NCI-H510A treated with DMSO at 0.1 percent for 48 hours (cell line): ENCODE measurements at places on chromosomes 4 and X.

DNA sequence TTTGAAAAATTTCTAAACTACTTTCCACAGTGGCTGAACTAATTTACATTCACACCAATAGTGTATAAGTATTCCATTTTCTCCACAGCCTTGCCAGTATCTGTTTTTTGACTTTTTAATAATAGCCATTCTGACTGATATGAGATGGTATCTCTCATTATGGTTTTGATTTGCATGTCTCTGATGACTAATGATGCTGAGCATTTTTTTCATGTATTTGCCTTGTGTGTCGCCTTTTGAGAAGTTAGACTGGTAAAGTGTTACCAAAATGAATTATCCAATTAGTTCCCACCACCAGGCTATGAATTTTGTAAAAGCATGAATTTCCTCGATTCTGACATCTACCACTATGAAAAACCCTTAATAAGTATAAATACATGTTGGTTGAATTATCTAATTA, 242.2 kb upstream of the GK2 start:
- DNase-seq, result no peak

DNA sequence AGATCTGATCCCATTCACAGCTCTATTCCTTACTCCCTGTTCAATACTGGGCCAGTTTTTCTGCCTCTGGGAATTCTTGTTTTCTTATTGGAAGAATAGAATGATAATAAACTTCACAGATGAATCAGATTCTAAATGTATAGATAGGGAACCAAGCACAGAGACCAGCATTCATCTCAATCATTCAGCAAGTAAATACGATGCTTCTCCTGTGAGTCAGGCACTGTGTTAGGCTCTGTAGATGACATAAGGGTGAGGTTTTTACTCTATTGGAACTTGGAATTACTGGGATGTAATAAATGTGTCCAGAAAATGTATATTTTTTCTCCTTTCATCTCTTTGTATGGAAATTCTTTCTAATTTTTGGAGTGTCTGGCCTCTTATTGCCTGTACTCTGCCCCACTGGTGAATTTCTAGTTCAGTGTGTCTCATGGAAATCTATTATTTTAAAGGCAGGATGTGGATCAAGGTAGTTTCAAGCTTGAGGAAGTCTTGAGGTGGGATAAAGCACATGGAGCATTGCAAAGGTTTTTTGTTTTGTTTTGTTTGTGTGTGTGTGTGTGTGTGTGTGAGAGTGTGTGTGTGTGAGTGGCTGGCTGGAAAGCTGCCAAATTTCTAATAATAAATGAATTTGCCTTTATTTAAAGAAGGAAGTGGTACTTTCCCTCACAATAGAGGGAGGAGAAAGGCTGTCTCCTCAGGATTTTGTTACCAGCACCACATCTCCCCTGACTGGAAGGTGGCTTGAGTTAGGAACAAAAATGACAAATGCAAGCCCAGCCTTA, 117.9 kb upstream of the HS3ST1 start:
- DNase-seq, result no peak

DNA sequence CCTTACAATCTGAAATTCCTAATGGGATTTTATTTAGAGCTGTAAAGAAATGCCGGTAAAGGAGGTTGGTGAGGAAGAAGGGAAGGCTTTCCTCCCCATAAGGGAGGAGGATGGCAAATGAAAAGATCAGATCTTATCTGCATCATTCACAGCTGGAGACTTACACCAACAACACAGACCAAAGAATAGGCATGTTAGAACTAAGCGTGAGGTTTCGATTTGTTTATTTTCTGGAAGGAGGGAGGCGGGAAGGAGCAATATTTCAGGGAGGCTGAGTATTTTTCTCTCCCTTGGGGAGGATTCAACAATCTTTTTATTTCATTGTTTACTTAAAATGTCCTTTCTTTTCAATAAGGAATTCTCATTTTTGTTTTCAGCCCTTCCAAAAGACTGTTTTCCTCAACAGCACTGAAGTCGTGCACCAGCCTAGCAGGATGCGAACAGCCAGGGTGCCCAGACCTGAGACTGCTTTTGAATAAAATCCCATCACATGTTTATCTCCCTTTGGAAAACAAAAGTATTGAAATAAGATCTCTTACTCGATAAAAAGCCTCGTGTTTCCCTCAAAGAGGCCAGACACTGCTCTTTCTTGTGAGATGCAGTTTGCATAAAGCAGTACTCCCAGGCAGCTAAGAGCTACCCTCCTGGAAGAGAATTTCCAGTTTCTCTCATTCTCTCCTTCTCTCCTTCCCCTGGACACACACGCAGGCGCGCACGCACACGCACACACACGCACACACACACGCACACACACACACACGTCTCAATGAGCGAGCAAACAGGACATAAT, 236.1 kb downstream of the MGST2 start:
- no peak for DNase-seq

DNA sequence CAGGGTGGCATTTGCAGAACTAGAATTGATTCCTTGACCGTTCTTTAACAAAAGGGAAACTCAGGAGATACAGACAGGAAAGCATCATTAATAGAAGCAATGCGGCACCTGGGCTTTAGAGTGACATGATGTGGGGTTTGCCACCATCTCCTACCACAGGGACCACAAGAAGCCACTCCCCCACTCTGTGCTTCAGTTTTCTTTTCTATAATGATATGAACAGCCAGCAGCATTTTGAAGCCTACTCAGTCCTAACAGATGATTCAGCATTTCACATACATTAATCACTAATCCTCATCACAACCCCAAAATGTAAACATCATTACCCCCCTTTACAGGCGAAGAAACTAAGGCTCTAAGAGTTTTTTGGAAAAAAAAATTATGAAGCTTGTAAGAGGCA, 22.9 kb downstream of the CCDC149 start:
- no peak for DNase-seq

DNA sequence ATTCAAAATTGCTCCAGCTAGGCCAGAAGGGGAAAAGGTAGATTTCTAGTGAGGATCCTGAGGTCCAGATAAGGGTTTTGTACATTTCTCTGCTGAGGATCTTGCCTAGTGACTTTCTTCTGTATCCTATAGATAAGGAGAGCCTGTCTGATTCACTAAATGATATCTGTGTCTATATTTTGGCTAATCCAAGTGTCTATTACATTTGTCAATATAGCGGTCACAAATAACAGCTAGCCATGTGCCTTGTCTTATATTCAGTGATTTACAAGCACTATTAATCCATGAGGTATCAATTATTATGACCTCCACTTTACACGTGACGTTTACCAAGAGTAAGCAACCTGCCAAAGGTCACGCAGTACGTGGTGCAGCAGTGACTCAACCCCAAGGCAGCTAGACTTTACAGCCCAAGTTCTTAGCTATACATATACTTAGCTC, 41.6 kb downstream of the TMEM165 start:
- no peak for DNase-seq

DNA sequence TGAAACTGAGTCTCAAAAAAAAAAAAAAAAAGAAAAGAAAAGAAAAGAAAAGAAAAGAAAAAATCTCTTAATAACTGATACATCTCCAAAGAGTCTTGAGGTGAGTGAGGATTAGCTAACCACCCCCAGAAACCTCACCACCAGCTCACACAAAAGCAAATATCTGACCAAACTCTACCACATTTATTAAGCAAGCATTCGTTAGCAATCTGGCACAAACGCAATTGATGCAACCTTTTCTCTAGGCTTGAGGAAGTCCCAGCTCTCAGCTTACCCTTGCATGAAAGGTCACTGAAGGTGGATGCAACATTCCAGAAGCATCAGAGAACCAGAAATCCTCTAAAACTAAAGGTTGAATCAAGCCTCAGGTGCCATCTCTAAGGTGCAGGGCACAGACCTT, 231.9 kb upstream of the BCOR start:
- DNase-seq, result no peak

- peak; percentile 49 for DNase-seq
Observed at GRCh38 chr4:165383591-165384073, 4.8 kb downstream of the CPE start.

GRCh38 chr4:71236226-71236625, 102.6 kb upstream of the SLC4A4 start:
- DNase-seq, result no peak

DNA sequence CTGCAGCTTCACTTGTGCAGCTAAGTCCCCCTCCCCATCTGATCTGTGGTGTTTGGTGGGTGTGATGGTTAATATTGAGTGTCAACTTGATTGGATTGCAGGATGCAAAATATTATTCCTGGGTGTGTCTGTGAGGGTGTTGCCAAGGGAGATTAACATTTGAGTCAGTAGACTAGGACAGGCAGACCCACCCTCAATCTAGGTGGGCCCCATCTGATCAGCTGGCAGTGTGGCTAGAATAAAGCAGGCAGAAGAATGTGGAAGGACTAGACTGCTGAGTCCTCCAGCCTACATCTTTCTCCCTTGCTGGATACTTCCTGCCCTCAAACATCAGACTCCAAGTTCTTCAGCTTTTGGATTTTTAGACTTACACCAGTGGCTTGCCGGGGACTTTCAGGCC, 103.5 kb upstream of the BOD1L1 start:
- DNase-seq, result no peak

GRCh38 chr4:113159942-113160545, 110.6 kb downstream of the ANK2 start:
- no peak for DNase-seq

DNA sequence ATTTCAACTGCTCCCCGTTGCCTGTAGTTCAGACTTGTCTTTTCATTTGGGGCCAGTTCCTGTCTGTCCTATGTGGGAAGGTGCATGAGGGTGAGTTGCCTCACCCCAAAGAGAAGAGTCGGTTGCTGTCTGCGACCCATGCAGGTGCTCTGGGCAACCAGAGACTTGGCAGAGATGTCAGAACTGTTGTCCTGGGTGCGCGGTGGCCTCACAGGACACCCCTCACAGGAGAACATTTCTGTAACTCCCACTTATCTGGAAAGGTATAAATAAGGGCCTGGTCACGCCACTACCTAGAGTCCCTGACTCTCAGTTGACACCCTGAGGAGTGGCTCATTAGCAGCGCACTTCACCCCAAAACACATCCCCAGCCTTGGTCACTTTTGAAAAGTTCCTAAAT, 9.7 kb upstream of the NAT8L start:
- DNase-seq, result no peak

- no peak for DNase-seq
Observed at GRCh38 chrX:6228720-6229119, at the start of gene NLGN4X. Gene NLGN4X, minus strand, starts transcription at chrX:6228867. Its CDS starts 77,401 bp downstream, at chrX:6151466.

GRCh38 chrX:22666441-22666840, 333.3 kb upstream of the DDX53 start:
- DNase-seq, result no peak

- no peak for DNase-seq
Observed at GRCh38 chr4:68954126-68954525, 2.5 kb upstream of the UGT2A3 start.

GRCh38 chr4:3792813-3793212, 26.6 kb downstream of the ADRA2C start:
- peak; percentile 5 for DNase-seq

- no peak for DNase-seq
Observed at GRCh38 chr4:185304944-185305690, 90.6 kb downstream of the LRP2BP start.

DNA sequence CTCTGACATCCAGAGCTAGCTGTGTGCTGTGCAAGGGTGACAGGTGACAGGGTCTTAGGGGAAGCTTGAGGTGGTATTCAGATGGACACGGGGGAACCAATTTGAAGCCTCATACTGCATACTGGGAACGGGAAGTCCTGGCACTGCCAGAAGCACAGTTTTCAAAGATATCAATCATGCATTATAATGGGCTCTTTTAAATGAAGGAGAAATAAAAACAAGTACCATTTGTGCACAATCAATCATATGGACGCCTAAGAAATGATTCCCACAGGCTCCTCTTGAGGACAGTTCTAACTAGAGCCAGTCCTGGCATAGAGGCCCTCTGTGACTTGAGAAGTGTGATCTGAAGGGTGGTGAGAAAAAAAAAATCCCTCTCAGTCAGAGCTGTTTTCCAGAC, 50.9 kb downstream of the TSC22D3 start:
- DNase-seq, result no peak

DNA sequence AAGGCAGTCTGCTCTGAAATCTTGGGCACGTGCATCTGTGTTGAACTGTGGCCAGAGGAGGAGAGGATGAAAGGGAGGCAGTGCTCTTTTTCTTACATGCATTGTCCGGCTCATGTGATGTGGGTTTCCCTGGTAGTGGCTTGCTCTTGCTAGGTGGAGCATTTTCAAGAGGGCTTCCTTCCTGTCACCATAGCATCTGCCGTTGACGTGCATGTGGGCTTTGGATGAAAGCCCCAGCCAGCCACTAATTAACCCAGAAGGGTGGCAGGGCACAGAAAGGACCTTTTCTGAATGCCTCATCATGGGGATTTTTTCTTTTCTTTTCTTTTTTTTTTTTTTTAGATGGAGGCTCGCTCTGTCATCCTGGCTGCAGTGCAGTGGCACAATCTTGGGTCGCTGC, 121.3 kb downstream of the GPR143 start:
- peak; percentile 54 for DNase-seq

DNA sequence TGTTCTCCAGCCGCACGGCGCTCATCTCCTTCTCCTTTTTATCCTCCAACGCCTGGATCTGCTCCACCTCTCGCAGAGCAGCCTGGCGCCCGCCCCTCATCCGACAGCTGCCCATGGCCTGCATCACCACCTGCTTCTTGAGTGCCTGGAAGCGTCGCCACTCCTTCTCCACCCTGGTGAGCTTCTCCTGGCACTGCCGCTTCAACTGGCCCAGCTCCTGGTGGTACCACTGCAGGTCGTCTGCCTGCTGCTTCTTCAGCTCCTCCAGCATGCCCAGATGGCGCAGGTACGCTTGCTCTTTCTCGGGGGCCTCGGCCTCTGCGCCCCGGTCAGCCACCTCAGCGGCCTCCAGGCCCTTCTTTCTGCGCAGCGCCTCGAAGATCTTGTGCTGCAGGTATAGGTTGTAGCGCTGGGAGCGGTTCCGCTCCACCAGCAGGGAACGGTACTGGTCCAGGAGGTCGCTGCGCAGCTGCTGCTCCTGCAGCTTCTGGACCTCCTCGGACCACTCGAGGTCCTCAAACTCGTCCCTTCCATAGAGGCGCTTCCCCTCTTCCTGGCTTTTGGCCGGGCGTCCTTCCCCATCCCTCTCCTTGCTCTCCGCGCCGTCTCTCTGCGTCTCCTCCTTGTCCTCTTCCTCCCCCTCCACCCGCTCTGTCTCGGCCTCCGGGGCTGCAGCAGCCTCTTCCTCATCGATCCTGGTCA, 1.2 kb upstream of the TADA2B start:
- DNase-seq, result peak; percentile 48

GRCh38 chr4:139015948-139016471, 429 bp downstream of the NOCT start:
- peak; percentile 12 for DNase-seq

GRCh38 chr4:41432881-41433280, 105.1 kb upstream of the LIMCH1 start:
- DNase-seq, result no peak

GRCh38 chrX:140355429-140355828, 149.4 kb downstream of the SOX3 start:
- DNase-seq, result no peak

- no peak for DNase-seq
Observed at GRCh38 chr4:101221294-101221693, 126.0 kb downstream of the PPP3CA start.

GRCh38 chr4:91111556-91111955, 984.4 kb downstream of the CCSER1 start:
- DNase-seq, result no peak

GRCh38 chr4:147546349-147546748, 65.5 kb downstream of the EDNRA start:
- DNase-seq, result no peak

- no peak for DNase-seq
Observed at GRCh38 chrX:136584545-136584944, 52.5 kb downstream of the VGLL1 start.

- no peak for DNase-seq
Observed at GRCh38 chrX:79336869-79337815, 30.0 kb downstream of the ITM2A start.

GRCh38 chrX:69076088-69076487, 89.2 kb downstream of the PJA1 start:
- DNase-seq, result no peak
